ENCODE measurements at places on chromosomes 11 and 22. TPM values are rescaled to one million over a fixed set of nuclear protein-coding genes. Genes with fewer than 3 reads are reported as not detected.

Gene AAMDC
- 120 TPM for polyA plus RNA-seq

Gene HBE1
- polyA plus RNA-seq = 0.14 TPM

Gene FADS1
- 33.6 TPM for polyA plus RNA-seq

Gene OR2AG1
- not detected for polyA plus RNA-seq

Gene OR8G1
- not detected for polyA plus RNA-seq

Gene KRTAP5-9
- not detected for polyA plus RNA-seq

Gene RAPSN
- 0.21 TPM for polyA plus RNA-seq

Gene OR5A1
- not detected for polyA plus RNA-seq

Gene RIBC2
- 0.17 TPM for polyA plus RNA-seq

Gene CPT1A
- 9.4 TPM for polyA plus RNA-seq

Gene RPS3
- polyA plus RNA-seq = 2,569 TPM

Gene PNPLA5
- polyA plus RNA-seq = not detected

Gene GSTT2B
- polyA plus RNA-seq = 6.2 TPM

Gene MAJIN
- not detected for polyA plus RNA-seq

Gene SART1
- 36.5 TPM for polyA plus RNA-seq

Gene WNT11
- 8.3 TPM for polyA plus RNA-seq

Gene ZNF214
- 0.51 TPM for polyA plus RNA-seq

Gene DMC1
- polyA plus RNA-seq = 0.23 TPM

Gene NCAM1
- 2.7 TPM for polyA plus RNA-seq

Gene IRF7
- polyA plus RNA-seq = 20.7 TPM

Gene SLC22A12
- 0.02 TPM for polyA plus RNA-seq

Gene FAM180B
- polyA plus RNA-seq = 1.8 TPM

Gene LMNTD2
- polyA plus RNA-seq = 1.2 TPM

Gene NEFH
- polyA plus RNA-seq = 0.36 TPM

Gene FOSL1
- 100 TPM for polyA plus RNA-seq

Gene MLC1
- not detected for polyA plus RNA-seq

Gene FDXACB1
- 0.89 TPM for polyA plus RNA-seq

Gene PHOX2A
- polyA plus RNA-seq = 0.08 TPM

Gene GAL3ST3
- polyA plus RNA-seq = not detected

Gene MS4A18
- polyA plus RNA-seq = not detected

Gene TTC38
- polyA plus RNA-seq = 62.3 TPM

Gene HIC2
- 2.0 TPM for polyA plus RNA-seq

Gene DBX1
- not detected for polyA plus RNA-seq

Gene PIWIL4
- polyA plus RNA-seq = 5.7 TPM

Gene SEPTIN5
- polyA plus RNA-seq = 7.5 TPM

Gene KRTAP5-11
- not detected for polyA plus RNA-seq

Gene HBG1
- polyA plus RNA-seq = not detected

Gene AQP11
- polyA plus RNA-seq = 1.1 TPM

Gene GRAMD1B
- 0.34 TPM for polyA plus RNA-seq

Gene OR10D3
- not detected for polyA plus RNA-seq

Gene OR51B6
- polyA plus RNA-seq = not detected

Gene TNNT3
- 2.2 TPM for polyA plus RNA-seq

Gene SCGB1C1
- not detected for polyA plus RNA-seq

Gene SLC6A5
- polyA plus RNA-seq = not detected

Gene TENM4
- 0.22 TPM for polyA plus RNA-seq

Gene NFAM1
- polyA plus RNA-seq = 0.32 TPM

Gene TMPRSS13
- 1.5 TPM for polyA plus RNA-seq

Gene C22orf31
- polyA plus RNA-seq = 0.34 TPM

Gene OR4D5
- polyA plus RNA-seq = not detected

Gene KRTAP5-7
- polyA plus RNA-seq = not detected

Gene GRIK4
- 0.01 TPM for polyA plus RNA-seq
